Suppressor macrophage treated with lipopolysaccharide for 4 hours (primary cell): ENCODE measurements at places on chromosomes 13 and 19.

DNA sequence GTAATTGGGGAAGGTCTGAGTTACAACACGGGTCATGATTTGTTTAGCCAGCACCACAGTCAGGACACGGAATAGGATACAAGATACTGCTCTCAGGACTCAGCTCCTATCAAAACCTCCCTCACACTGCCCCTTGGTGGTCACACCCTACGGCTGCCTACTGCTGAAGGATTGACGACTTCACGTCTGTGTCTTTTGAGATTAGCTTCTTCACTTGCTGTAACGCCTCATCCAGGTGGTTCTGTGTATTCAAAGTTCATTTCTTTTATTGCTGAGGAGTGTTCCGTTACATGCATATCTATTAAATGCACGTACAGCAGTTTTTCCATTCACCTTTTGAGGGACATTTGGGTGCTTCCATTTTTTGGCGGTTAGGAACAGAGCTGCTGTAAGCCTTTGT, 46.3 kb downstream of the URI1 start:
- no peak for DNase-seq

GRCh38 chr13:25440061-25440460, 68.3 kb downstream of the ATP8A2 start:
- DNase-seq, result peak; percentile 14

DNA sequence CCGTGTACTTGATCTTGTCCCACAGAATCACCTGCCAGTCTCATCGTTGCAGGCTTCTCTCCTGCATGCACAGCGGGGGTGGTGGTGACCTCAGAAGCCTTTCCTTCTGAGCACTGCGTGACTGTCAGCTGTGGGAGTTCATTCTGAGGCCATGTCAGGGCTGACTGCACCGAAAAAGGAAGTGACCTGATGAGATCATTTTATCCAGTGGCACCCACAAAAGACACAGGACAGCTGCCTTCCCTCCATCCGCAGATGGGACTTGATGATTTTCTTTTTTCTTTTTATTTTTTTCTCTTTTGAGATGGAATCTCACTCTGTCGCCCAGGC, 89.7 kb downstream of the RAB20 start:
- peak; percentile 94 for DNase-seq

DNA sequence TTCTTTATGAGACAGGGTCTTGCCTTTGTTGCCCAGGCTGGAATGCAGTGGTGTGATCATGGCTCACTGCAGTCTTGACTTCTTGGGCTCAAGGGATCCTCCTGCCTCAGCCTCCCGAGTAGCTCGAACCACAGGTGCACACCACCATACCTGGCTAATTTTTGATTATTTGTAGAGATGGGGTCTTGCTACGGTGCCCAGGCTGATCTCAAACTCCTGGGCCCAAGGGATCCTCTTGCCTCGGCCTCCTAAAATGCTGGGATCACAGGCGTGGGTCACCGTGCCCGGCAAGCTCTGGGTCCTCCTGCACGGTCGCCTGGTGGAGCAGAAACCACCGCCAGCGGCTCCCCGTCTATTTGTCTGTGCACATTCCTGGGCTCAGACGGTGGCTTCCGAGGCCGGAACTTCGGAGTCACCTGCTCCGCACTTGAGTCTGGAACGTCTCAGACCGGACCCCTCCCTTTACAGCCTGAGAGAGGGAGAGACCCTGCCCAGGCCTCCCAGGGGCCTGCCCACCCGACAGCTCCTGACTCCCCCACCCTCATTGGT, 22.2 kb downstream of the EFNA2 start:
- no peak for DNase-seq
